ENCODE measurements at places on chromosomes 5 and 9.

DNA sequence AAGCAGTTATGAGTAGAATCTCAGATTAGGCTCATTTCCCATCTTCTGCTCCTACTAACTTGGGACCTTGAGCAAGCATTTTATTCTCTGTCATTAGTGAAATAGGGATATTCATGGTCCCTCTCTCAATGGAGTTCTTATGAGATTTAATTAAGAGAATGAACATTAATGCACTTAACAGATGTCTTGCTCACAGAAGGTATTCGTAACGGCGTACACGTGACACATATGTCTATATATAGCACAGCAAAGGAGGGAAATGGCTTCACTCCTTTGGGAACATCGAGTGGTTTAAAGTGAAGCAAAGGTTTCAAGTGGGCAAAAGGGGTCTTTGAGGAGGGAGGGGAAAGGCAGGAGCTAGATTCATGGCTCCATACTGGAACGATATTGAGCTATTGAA, 24.6 kb downstream of the KDM4C start:
- no peak for DNase-seq

DNA sequence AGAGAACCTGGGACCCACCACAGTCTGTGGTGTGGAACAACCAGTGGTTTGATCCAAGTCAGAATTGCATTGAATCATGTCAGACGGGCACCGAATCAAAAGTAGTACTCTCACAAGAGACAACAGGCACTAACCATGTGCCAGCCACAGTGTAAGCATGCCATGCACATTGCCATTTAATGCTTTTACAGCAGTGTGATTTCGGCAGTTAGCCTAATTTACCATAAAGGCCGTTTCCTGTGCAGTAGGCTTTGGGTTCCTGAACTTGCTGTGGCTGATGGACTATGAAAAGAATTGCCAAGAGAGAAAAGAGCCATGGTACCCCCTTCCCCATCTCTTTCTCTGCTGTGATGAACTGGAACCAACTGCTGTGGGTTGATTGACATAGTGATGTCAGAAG, 540.6 kb downstream of the EBF1 start:
- no peak for DNase-seq

GRCh38 chr5:138783976-138784375, 30.8 kb downstream of the CTNNA1 start:
- DNase-seq: no peak

DNA sequence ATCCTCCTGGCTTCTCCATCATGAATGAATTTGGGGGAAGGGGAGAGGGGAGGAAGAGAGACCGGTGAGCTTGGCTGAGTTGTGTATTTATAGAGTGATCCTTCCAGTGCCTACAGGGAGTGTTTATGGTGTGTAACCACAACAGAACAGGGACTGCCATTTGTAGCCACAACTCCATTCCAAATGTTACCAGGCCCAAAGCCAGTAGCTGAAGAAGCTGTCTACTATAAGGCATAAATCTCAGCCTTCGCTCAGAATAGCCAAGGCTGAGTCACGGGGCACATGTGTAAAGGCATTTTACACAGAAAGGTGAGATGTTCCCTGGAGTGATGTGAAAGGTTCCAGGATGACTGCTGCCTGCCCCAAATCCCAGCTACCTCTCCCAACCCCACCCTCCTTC, 2.5 kb downstream of the TMEM252 start:
- no peak for DNase-seq

GRCh38 chr9:134503301-134504105, 138.1 kb upstream of the COL5A1 start:
- no peak for DNase-seq

DNA sequence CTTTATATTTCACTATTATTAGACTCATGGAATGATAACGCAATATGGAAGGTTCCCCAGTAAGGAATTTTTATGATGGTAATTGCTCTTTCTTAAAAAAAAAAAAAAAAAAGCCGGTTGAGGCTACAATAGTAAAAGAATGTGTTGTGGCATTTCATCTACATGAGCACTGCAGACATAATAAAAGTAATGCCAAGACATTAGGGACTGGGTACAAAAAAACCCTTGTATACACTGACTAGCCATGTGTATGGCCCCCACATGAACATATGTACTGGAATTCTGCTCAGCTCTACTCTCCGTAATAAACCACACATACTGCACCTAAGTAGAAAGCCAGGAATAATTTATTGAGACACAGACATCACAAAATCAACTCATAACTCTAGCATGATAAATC, 218.4 kb downstream of the ADAMTS6 start:
- no peak for DNase-seq

- DNase-seq: no peak
Measured at GRCh38 chr9:120702075-120702474, 12.2 kb downstream of the MEGF9 start.

DNA sequence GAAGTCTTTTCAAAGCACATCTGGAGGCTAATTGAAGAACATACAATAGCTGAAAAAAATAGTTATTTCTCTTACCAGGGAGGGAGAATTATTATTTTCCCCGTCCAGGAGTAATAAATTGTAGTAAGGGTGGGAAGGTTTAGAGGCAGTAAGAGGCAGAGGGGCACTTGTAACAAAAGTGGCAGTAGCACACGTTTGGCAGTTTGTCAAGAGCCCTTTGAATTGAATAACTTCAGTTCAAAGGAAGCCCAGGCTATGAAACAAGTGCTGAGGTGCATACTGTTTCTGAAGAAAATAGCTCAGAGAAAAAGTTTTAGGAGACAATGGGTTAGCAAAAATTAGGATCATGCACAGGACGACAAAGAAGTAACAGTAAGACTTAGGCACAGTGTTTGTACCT, 451.3 kb downstream of the LRRC70 start:
- DNase-seq: no peak

- no peak for DNase-seq
Measured at GRCh38 chr9:28121366-28121765, 548.1 kb upstream of the C9orf72 start.
